ENCODE measurements at places on chromosomes 1 and 21.
A peak's percentile ranks its signal among the peaks of the same experiment; 100 is the strongest.

- DNase-seq, result peak; percentile 31
Observed at GRCh38 chr1:25458541-25459298, 28.0 kb downstream of the MACO1 start.

GRCh38 chr1:76613886-76614285, 253.4 kb upstream of the ST6GALNAC5 start:
- no peak for DNase-seq

GRCh38 chr1:56501426-56501825, 77.9 kb downstream of the PLPP3 start:
- DNase-seq, result no peak

DNA sequence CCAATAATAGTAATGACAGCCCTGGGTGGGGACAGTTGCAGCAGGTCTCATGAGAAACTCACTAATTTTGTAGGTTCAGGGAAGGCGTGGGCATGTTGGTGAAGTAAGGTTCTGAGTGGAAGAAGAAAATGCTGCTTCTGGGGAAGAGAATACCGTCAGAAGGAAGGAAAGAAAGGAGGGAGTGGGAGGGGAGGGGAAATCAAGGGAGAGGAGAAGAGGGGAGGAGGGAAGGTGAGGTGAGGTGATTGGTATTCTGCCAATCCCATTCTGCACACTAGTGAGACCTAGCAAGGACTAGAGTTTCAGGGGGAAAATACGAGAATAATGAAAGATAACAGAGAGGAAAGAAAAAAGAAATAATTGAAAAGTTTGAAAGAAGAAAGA, 32.4 kb upstream of the MGST3 start:
- no peak for DNase-seq

DNA sequence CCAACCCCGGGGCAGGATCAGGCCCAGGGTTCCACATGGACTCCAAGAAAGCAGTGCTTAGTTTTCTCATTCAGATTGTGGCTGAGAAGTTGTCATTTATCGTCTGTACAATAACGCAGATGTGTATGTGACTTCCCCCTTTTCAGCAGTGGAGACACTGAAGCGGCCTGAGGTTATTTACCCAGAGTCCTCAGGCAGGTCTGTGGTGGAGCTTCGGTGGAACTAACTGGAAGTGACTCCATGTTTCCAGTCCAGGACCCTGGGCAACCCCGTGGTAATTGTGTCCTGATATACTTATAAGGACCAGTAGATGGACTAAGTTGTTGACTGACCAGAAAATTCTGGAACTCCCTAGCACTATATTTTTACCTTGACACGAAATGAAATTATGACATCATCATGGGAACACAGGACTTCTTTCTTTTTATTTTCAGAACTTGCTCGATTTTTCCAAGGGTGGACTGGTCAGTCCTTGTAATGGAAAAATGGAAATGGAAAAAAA, 1.0 kb upstream of the IER5 start:
- no peak for DNase-seq

DNA sequence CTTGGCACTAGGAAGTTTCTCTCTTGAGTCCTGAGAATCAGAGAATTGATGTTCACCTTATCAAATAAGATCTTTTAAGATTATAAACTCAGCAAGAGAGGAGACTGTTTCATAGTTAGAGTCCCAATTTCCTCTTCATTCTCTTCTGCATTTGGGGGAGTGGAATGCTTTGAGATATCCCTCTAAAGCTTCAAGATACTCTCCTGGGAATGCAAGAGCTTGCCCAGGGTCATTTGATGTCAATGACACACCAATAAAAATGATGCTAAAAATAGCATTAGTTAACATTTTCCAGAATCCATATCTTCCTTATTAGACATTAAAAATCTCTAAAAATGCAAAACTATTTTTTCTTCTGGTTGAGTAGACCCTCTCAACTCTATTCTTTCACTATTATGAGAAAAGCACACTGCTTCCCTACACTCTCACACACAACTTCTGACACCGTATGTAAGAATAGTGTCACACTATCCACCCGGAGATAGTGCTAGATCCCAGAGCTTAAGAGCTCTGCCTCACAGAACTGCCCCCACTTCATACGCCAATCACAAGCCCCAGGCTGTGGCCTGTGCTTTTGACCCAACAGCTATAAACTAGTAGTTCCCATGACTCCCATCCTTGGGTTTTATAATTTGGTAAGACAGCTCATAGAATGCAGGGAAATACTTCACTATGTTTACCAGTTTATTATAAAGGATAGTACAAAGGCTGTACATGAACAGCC, 399.9 kb upstream of the RUNX1 start:
- no peak for DNase-seq

DNA sequence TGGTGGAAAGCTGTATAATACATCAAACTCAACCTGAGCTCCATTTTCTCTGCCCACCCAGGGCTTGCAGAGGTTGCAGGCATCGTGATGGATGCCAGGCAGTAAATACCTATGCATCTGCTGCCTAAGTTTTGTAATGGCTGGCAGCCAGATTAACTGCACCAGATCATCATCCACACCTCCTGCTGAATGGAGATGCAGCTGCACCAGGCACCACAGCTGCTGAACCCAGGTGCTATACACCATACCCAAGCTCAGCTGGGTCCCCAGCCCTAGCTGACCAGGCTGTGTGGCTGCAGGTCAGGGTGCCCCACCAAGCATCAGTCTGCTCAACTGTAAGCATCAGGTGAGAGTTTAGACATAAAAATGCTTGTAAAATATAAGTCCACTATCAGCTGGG, 6.7 kb upstream of the SNAPIN start:
- no peak for DNase-seq

DNA sequence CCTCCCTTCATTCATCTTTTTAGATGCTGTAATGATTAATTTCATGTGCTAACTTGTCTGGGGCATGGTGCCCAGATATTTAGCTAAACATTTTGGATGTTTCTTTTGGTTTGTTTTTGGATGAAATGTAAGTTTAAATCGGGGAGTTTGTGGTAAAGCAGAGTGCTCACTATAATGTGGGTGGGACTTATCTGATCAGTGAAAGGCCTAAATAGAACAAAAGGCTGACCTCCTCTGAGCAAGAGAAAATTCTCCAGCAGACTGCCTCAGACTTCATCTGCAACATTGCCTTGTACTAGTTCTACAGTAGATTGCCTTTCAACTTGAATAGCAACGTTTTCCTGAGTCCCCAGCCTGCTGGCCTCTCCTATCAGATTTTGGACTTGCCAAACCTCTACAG, 183.6 kb downstream of the S1PR1 start:
- no peak for DNase-seq

DNA sequence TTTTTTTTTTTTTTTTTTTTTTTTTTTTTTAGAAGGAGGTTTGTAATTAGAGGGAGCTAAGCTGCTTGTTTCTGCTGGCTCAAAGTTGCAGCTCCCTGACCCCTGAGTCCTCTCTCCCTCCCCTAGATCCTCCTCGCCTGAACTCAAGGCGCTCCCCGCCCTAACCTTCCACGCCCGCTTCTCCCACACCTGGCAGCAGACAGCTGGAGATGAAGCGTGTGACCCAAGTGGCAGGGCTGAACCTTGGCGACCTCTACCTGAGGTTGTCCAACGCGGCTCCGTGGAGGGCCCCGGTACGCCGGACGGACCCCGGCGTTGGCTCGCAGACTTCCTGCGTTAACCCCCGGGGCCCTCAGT, 795 bp downstream of the NGF start:
- DNase-seq, result no peak

DNA sequence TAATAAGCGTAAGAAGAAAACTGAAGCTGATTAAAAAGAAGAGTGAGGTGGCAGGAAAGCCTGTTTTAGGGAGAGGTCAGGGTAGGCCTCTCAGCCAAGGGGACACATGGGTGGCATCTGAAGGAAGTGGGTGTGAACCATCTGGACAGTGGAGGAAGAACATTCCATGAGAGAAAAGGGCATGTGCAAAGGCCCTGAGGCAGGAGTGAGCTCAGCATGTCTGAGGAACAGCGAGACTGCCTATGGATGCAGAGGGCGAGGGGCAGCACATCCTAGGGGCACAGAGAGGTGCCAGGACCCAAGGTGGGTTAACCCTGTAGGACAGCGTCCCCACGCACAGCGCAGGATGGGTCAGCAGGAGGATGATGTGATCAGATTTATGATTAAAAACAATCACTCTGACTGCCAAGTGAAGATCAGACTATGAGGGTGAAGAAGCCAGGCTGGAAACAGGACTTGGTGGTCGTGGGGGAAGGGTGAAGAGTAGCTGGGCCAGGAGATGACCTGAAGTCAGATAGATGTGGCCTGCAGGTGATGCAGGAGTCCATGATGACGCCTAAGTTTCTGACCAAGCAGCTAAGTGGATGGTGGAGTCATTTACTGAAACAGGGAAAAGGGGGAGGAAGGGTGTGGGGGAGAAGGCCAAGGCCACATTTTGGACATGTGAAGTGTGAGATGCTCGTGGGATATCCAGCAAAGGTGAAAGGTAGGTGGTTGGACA, 37.9 kb downstream of the PABPC4 start:
- DNase-seq, result no peak

DNA sequence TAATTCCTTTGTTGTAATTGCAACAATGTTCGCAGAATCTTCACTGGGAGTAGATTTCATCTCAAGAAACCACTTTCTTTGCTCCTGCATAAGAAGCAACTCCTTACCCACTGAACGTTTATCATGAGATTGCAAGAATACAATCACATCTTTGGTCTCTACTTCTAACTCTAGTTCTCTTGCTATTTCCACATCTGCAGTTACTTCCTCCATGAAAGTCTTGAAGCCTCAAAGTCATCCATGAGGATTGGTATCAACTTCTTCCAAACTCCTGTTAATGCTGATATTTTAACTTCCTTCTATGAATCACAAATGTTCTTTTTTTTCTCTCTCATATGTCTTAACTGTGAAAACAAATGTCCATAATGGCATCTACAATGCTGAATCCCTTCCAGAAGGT, 118.6 kb upstream of the RAB4A start:
- no peak for DNase-seq

DNA sequence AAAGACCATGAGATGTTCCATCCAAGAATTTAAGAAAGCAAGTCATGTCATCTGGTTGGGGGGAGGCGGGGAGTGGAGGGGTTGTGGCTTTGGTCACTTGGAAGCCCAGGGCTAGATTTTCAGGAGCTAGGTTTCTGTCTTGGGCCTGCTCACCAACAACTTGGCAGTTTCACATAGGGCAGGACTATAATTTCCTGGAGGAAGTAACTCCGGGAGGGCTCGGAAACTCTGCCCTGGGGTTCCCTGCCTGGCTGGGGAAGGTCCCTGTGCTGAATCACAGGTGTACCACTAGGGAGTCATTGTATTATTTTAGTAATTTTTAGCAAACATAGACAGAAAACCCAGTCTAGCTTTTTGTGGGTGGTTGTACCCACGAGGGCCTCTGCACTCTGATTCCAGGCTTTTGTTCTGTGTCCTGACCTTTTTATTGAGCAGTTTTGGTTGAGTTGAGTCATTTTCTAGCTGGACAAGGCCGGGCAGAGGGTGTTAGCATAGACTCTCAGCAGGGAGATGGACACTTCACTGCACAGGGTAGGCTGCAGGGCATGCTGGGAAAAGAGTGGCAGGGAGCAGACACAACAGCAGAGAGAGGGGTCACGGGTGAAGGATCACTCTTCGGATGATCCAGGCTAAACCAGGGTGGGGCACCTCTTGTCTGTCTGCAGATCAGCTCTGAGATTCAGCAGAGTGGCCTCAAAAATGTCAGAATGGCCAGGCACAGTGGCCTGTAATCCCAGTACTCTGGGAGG, 144.7 kb downstream of the GRIK3 start:
- DNase-seq, result no peak

DNA sequence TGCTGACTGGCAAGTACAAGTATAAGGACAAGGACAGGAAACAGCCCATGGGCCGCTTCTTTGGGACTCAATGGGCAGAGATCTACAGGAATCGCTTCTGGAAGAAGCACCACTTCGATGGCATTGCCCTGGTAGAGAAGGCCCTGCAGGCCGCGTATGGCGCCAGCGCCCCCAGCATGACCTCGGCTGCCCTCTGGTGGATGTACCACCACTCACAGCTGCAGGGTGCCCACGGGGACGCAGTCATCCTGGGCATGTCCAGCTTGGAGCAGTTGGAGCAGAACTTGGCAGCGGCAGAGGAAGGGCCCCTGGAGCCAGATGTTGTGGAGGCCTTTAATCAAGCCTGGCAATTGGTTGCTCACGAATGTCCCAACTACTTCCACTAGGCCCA, 32.0 kb downstream of the SLC16A1 start:
- DNase-seq, result no peak

- no peak for DNase-seq
Observed at GRCh38 chr1:18151436-18152122, 44.0 kb downstream of the IGSF21 start.

- peak; percentile 32 for DNase-seq
Observed at GRCh38 chr1:34268311-34268954, 91.7 kb downstream of the C1orf94 start.

DNA sequence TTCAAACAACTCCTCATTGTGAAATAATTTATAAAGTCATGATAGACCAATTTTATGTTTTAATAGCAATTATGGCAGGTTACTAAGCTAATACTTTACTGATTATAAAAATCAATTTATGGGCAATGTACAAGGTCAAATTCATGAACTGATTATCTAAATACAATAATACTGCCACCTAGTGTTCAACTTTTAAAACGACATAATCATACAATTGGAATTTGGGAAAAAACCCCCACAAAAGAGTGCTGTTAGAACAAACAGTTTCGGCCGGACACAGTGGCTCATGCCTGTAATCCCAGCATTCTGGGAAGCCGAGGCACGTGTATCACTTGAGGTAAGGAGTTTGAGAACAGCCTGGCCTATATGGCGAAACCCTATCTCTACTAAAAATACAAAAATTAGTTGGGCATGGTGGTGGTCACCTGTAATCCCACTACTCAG, 14.0 kb downstream of the GTF2B start:
- DNase-seq, result no peak

- peak; percentile 15 for DNase-seq
Observed at GRCh38 chr1:29793101-29793546, 556.8 kb downstream of the PTPRU start.

DNA sequence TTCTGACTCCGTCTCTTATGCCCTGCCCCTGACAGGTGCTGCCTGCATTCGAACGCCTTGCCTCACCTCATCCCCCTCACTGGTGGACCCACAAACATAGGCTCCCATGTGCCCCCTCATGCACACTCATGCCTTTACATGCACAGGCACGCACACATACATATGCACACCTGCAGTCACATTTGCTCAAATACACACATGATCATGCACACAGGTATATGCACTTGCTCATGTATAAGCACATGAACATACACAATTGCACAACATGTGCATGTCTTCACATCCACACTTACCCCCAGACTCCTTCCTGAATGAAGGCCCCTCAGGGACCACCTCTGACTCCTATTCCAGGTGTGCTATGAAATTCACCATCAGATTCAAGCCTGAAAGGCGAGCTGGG, 506.9 kb downstream of the PTPRU start:
- no peak for DNase-seq

GRCh38 chr1:26159743-26160039, 812 bp downstream of the FAM110D start:
- DNase-seq, result no peak

- DNase-seq, result no peak
Observed at GRCh38 chr1:7253988-7254587, 468.8 kb downstream of the CAMTA1 start.

DNA sequence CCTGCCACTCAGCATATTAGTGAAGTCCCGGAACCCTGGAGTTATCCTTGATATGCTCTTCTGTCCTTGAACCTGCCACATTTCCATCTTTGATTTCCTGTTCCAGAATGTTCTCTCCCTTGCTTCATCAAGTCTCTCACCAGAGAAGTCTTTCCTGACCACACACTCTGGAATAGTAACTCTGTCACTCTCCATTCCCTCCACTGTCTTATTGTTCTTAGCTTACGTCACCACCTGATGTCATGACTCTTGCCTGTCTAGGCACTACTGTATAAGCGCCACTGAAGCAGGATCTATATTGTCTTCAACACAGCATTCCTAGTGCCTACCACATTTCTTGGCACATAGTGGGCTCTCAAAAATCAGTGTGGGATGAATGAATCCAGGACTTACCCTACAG, 65.4 kb upstream of the SMYD2 start:
- DNase-seq, result no peak
